ENCODE measurements at places on chromosomes 7 and 10.

DNA sequence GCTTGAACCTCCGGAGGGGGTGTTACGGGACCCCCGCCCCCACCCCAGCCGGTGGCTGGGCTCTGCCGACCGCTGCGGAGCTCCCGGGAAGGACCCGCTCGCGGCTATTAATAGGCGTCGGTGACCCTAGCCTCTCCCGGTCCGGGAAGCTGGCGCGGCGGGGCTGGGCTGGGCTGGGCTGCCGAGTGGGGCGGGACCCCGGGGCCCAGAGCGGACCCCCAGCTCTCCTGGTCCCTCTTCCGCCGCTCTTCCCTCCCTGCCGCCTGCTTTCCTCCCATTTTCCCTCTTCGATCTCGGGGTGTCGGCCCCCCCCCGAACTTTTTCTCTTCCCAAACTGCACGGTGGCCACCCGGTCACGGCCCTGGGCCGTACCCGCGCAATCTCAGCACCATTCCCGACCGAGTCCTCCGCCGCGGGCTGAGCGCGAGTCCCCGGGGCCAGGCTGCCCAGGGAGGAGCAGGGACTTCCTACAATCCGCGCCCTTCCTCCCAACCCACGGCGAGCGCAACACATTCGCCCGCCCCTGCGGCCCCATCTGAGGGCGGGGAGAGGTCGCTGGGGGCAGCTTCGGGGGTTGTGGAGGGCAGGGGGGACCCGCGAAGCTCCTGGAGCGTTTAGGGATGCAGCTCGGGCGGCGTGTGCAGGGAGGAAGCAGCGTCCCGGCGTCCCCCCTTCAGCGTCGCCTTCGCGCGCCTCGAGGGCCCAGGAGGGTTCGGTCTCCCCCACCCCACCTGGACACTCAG is 3.1 kb upstream of the ELFN1 start:
- no peak for DNase-seq

GRCh38 chr7:125775317-125775716 is 845.7 kb upstream of the POT1 start:
- DNase-seq: no peak

- DNase-seq: no peak
Observed at GRCh38 chr7:20330928-20331909, 519 bp downstream of the ITGB8 start.

DNA sequence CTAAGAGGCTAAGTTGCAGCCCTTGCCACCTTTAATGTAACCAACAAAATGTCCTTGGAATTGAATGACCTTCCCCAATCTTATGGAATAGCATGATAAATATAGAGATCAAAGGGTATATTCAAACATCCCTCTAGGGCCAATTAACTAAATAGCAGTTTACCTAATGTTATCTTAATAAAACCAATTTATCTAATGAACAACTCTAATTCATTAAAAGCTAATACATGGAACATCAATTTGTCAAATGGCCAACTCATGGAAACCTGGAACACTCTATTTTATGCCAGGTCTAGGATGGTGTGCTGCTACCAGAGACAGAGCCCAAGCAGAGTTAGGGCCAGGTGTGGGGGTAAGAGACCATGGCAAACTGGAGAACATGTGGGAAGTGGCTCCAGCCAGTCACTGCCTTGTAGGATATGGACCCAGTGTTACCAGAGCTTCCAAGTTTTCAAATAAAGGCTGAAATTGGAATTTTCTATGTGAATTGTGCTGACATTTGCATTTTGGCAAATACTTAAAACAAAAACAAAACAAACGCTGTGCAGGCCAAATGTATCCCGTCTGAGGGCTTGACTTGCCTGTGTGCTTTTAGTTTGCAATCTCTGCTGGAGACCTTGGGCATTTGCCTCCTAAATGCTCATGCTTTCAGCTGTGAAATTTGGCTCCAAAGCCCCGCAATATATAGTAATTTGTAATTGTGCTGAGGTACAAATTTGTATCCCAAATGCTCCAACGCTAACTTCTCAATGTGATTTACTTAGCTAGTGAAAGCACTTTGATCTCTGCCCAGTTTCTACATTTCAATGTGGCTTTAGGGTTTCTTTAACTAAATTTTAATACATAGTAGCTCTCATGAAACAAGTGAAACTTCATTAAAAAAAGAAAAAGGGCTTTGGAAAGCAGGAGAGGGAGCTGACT is 55.1 kb downstream of the CPED1 start:
- no peak for DNase-seq

- DNase-seq: no peak
Observed at GRCh38 chr7:126203185-126203584, 1049.6 kb downstream of the GRM8 start.

GRCh38 chr10:103982639-103983038 is 15.7 kb downstream of the SLK start:
- DNase-seq: no peak

GRCh38 chr10:129126982-129127381 is 340.1 kb upstream of the MGMT start:
- DNase-seq: no peak

GRCh38 chr7:140972876-140973829 is 41.6 kb downstream of the MRPS33 start:
- no peak for DNase-seq

DNA sequence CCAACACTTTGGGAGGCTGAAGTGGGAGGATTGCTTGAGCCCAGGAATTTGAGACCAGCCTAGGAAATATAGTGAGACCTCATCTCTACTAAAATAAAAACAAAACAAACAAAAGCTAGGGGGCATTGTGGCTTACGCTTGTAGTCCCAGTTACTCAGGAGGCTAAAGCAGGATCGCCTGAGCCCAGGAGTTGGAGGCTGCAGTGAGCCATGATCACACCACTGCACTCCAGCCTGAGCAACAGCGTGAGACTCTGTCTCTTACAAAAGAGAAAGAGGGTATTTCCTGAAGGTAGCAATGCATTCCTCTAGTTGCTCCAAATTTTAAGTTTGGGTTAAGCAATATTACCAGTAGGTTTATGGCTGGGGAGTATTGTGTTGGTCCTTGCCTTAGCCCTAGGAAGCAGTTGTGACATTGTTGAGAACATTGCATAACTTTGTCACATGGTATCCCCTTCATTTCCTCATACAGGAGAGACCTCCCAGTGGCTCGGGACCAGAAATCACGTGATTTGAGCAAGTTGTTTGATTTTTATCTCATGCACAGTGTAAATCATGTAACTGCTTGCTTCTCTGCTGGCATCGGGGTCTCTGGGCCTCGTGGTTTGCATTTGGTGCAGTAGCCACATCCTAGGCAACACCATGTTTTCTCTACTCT is 23.3 kb upstream of the SMARCD3 start:
- DNase-seq: no peak

- DNase-seq: no peak
Observed at GRCh38 chr7:155638366-155638765, 6.1 kb upstream of the RBM33 start.

DNA sequence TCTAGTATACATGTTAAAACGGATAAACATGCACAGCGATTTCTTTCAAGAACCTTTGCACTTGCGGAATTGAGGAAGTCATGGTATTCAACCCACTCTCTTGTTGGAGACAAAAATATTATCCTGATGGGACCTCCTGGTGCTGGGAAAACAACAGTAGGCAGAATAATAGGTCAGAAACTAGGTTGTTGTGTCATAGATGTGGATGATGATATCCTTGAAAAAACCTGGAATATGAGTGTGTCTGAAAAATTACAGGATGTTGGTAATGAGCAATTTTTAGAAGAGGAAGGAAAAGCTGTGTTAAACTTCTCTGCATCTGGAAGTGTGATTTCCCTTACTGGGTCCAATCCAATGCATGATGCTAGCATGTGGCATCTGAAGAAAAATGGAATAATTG is 6.9 kb downstream of the THNSL1 start:
- DNase-seq: no peak

- no peak for DNase-seq
Observed at GRCh38 chr7:36896418-36896817, 172.1 kb upstream of the AOAH start.

DNA sequence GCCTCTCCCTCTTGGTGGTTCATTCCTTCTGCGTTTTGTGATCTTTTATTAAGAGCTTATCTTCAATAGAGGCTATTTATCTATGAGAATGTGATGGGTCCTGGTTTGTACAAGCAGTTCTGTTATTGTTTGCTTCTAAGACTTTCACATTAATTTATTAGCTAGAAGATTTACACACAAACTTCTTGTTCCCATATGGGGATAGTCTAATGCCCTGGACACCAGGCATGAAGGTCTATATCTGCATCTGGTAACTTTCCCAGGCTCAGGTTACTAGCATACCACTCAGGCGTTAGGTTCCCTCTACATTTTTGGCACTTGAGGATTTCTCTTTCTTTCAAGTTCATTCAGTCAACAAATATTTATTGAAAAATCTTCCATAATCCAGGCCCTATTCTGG is 7.7 kb downstream of the XPNPEP1 start:
- no peak for DNase-seq

- no peak for DNase-seq
Observed at GRCh38 chr7:76016191-76016947, 22.0 kb upstream of the TMEM120A start.

- DNase-seq: no peak
Observed at GRCh38 chr7:18558910-18559309, 63.4 kb downstream of the HDAC9 start.

DNA sequence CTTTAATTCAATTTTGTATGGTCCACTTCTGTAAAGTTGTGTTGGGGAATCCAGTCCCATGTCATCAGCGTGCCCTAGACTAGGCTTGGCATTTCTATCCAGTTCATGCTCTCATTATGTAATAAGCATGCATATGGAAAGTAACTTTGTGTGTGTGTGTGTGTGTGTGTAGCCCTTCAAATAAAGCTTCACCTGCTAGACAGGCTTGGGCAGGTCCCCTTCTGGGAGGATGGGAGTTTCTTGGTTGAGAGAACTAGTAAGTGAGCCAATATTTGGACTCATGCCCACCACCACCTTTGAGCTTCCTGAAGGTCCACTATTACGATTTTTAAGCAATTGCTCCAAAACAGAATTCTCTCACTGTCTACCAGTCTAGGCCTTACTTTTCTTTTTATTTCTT is 6.9 kb downstream of the BZW2 start:
- DNase-seq: no peak

DNA sequence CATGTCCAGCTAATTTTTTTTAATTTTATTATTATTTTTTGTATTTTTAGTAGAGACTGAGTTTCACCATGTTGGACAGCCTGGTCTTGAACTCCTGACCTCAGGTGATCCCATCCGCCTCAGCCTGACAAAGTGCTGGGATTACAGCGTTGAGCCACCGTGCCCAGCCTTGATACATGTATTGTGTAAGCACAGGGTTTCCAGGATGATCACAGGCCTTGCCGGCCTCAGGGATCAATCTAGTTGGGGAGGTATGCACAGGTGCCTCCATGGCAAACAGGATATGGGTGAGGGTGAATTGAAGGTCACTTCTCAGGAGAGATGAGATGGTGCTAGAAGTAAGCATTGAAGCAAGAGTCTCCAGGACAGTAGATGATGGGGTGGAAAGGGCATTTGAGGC is 5.5 kb downstream of the MRPS17 start:
- no peak for DNase-seq
